ENCODE measurements at places on chromosomes 3 and 15.

DNA sequence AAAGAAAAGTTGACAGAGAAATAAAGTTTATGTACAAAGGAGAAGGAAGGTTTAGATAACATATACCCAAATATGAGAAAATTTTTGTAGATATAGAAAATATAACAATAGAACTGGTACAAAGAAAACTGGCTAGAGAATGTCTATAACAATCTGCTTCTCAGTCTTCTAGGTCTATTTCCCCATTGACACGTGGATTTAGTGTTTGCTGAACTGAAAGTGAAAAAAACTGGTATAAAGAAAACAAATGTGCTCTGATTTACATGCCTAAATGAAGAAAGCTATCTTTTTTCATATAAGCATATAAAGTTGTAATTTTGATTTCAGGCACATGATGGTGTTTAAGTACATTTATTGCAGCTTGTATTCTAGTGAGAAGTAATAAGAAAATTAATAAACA lies 9.8 kb downstream of the KCNMB2 start:
- DNase-seq: no peak

GRCh38 chr15:87902772-87903426 lies 353.6 kb downstream of the NTRK3 start:
- DNase-seq: no peak

DNA sequence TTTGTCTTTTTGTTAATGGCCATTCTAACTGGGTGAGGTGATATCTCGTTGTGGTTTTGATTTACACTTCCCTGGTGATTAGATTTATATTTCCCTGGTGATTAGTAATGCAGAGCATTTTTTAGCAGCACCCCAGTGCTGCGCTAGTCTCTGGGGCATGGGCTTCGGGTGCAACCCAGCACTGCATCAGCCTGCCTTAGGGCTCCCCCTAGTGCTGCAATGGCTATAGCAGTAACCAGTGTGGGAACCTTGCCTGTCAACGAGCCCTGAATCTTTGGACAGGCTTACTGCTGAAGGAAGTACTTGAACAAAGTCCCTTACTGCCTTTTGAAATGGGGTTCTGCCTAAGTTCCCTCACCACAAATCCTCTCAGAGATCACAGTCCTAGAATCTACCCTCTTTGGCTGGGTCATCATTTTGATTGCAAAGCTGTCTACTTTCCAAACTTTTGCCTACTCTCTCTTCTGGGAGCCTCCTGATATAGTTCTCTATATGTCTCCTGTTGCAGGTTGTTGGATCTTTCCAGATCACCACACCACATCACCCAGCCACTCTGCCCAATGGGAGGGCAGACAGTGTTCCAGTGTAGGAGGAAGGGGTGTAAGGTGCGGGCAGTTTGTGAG lies 79.2 kb upstream of the CCNL1 start:
- DNase-seq: peak; percentile 78

DNA sequence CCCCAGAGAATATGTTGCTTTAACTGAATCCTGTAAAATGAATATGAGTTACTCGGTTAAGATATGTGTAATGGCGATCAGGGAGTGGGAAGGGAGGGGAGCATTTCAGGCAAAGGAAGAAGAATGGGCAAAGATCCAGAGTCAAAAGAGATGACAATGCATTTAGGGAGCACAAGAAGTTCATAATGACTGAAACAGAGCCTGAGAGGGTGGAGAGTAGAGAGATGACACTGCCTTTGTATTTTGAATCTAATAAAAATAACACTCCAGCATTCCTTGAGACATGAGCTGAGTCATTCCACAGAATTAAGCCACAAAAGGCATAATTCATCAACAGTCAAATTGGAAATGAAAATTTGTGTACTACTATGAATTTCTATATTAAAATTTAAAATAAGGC lies 105.3 kb upstream of the PEX5L start:
- DNase-seq: no peak

GRCh38 chr15:51077221-51078153 lies 17.2 kb downstream of the TNFAIP8L3 start:
- DNase-seq: no peak

DNA sequence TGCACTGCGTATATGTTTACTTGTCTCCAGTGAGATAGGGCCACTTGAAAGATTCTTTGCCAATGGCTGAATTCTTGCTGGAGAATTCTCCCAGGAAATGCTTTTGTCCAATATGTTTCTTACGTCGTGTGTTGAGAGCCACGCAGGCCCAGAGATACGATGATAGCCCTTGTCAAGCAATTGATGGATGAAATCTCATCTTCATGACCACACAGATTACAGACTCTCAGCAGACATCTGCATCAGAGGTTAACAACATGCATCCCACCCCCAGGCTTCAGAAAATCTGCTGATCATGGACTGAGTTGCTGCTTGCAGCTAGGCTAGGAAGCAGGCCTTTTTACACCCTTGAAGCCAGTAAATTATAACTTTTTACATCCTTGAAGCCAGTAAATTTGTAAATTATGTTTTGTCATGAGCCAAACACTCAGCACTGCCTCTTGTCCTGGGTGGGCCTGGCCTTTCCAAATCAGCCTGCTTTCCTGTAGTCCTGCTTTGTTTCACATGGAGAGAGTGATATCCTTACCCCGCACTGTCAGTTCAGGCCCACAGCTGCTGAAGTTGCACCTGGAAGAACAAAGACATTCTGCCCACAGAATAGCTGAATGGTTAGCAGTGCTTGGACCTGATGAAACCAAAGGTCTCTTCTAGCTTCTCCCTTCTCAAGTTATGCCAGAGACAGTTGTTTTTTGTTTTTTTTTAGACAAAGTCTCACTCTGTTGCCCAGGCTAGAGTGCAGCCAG lies 84.4 kb downstream of the GPR156 start:
- no peak for DNase-seq

GRCh38 chr3:180529778-180530177 lies 72.2 kb upstream of the TTC14 start:
- DNase-seq: no peak

DNA sequence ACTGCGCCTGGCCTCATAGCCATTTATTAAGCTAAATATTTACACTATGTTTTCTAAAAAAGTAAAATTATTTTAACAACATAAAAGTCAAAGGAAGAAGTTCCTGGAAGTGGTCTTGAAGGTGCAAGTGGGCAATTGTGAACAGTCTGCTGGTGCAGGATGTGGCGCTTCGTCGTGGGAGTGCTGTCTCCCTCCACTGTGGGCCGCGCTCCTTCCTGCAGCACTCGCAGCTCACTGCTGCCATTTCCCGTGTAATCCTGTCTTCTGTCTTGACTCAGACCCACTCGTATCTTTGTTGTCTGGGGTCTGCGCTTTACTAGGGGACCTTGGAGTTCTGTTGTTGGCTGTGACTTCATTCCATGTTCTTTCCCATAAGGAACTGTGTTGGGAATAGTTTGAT lies 56.3 kb downstream of the APBA2 start:
- DNase-seq: no peak

- DNase-seq: peak; percentile 89
These were observed 66.6 kb downstream of the KCNMB2 start for GRCh38 chr3:178602856-178603255.

DNA sequence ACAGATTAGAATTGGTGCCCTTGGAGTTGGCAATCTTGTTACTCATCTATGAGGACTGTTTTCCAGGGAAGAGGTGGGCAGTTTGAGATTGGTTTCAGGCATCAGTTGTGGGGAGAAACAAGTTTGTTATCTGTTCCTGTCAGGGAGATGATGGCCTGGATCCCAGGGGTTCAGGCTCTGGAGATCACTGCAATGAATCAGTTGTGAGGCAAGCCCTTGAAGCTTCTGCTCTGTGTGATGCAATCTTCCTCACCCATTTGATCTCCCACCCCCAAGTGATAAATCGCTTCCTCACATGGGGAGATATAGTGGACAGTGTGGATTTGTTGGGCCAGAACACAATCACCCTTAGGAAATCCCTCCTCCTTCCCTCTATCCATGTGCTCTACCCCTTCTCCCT lies 276.6 kb upstream of the LRTM1 start:
- no peak for DNase-seq

GRCh38 chr15:100890051-100890720 lies 10.6 kb downstream of the ALDH1A3 start:
- DNase-seq: no peak

DNA sequence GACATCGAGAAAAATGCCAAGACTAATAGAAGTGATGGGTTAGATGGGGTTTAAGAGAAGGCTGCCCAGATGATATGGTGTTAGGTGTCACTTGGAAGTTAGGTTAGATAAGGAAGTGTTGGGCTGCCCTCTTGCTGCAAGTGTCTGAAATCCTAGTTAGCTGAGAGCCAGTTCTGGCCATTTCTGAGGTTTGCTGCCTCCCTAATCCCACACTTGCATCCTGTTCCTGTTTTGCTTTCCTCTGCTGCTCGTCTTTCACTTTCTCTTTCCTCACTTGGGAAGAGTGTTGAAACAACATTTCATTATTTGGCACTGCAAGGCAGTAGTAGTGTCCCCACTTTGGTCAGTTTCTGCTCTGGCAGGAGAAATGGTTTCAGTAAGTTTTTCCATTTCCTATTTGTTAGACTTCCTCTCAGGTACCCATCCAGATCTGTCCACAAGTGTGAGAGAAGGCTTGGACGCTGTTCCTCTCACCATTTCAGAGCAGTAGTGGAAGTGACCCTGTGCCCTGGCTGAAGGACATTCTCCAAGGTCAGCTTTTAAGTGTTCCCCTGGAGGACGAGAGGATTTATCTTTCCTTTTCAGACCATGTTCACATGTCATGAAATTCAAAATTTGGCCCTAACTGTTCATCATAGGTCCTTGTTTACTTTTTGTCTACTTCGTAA lies 93.3 kb downstream of the ADAMTSL3 start:
- no peak for DNase-seq

DNA sequence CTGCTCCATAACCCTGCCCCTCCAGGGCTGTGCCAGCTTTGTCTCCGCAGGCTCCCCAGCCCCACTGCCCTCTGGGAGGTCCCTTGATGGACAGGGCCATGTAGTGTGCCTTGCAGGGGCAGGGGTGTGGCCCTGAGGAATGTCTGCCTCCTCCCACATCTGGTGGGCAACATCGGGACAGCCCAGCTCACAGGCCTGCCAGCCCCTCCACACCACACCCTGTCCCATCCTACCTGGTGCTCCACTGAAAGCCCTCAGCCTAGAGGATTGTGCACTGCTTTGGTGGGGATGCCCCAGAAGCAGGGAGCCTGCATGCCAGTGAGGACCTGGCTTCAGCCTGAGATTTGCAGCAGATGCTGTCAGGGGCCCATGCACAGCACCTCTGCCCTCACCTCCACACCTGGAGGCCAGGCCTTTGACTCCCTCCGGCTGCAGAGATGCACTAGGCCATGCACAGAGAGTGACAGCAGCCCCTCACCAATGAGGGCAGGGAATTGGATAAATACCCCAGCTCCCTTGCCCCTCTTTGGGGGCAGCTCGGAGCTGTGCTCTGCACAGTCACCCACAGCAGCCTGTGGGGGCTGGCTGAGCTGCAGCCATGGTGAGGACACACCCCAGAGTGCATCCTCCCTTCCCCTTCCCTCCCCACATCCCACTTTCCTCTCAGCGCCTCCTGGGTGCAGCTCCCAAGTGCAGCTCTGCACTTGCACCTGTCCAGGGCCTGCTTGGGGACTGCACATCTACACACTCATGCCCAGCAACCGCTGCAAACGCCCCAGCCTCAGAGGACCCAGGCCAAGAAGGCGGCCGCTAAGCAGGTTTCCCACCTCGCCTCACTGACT lies 2.7 kb downstream of the C3orf22 start:
- no peak for DNase-seq

DNA sequence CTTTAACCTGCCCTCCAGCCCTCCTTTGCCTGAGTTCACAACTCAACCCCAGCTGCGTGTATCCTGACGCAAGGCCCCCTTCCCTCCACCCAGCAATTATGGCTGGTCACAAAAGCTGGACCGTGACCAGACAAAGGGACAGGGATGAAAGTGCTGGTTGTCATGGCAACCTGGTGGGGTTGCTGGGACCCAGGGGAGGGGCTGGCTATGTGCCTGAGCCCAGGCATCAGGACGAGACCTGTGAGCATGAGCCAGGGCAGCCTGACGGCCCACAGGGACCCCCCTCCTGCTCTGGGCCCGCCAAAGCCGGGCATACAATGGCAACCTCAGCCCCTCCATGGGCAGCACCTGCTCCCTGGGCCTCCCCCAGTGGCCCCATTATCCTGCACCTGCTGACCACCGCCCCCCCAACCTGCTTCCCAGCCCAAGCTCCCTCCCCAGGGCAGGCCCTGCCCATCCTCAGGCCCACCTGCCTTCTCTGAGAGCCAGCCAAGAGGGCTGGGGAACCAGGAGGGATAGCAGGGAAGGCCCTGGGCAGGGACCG lies 4.5 kb upstream of the DNAH1 start:
- peak; percentile 80 for DNase-seq

GRCh38 chr3:30477149-30477921 lies 129.1 kb upstream of the TGFBR2 start:
- DNase-seq: no peak

DNA sequence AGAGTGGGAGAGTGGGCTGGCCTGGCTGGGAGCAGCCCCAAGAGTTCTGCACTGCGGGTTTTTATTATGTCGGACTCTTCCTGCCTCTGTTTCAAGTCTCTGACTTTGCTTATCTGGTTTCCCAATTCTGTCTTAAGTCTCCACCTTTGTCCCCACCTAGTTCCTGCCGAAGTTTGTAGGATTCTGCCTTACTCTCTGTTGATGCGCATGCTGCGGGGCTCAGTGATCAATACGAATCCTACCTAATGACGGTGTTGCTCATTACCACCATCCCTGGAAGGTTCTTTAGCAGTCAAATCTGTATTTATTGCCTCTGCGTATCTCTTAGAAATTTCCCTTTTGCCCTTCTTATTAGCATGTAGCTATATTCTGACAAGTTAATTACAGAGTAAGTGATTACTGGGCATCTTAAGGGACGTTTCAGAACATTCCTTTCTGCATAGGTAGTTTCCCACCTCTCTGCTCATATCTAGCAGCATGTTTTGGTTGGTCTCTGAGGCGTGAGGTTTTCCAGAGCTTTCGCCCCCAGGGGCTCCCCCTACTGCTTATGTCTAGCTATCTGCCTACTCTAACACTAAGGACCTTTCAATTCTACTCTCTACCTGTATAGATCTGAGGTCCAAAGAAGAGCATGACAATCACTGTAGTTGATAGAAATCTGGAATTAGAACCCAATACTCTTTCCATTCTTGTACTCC lies 236.0 kb upstream of the EIF1B start:
- DNase-seq: no peak

DNA sequence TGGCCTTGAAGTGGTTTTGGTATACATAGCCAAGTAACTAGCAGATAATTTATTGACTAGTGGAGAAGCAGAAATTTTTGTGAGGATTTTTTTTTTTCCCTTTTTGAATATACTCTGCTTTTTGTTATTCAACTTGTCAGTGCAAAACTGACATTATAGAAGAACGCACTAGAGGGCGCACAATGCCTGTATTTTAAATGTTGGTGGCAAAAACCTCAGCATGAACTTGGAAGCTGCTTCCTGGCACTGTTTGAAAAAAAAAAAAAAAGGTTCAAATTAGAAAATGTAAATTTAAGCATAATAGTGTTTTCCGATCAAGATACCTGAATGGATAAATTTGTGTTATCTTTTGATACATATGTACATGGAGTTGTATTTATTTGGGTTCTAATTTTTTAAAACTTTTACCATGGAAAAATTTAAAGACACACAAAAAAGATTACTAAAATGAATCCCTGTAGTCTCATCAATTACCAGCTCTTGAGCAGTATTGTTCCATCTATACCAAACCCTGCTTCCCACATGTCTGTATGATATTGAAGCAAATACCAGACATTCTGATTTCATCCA lies 56.0 kb downstream of the SLC25A26 start:
- peak; percentile 57 for DNase-seq
